ENCODE measurements at places on chromosomes 16 and 17.

DNA sequence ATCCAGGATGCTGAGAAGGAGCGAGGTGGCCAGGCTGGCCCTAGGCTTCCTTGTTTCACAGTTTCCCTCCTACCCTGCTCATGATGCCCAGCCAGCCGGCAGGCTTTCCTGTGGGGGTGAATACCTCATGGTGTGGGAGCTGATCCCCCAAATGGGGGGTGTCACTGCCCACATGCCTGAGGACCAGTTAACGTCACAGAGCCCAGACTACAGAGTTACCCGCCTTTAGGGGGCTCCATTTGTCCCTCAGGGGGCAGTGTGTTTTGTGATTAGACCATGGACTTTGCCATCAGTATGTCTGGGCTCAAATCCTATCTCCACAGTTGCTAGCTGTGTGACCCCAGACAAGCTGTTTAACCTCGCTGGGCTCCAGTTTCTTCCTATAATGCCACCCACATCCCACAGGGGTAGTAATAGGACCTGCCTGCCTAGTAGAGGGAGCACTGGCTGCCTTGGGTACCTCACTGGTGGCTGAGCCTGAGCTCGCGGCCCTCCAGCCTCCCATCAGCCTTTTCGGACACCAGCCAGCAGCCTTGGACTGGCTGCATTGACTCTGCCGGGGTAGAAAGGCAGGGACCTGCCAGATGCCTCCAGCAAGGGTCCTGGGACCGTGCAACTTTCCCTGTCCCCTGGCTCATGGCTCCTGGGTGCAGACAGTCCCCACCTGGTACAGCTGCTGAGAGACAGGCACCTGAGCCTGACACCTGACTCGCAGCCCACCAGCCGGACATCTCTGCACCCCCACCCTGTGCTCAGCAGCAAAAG is 87.5 kb upstream of the GSE1 start:
- DNase-seq = no peak

GRCh38 chr17:67221062-67221998 is 23.7 kb downstream of the HELZ start:
- DNase-seq = no peak

- DNase-seq = no peak
These were observed 14.4 kb upstream of the MEAK7 start for GRCh38 chr16:84518804-84519341.

GRCh38 chr17:81422776-81423697 is 27.8 kb downstream of the BAHCC1 start:
- DNase-seq = no peak

- DNase-seq = no peak
These were observed 10.0 kb upstream of the BEAN1 start for GRCh38 chr16:66416939-66417700.

- no peak for DNase-seq
These were observed 79.8 kb downstream of the ZDHHC7 start for GRCh38 chr16:84931506-84931905.

DNA sequence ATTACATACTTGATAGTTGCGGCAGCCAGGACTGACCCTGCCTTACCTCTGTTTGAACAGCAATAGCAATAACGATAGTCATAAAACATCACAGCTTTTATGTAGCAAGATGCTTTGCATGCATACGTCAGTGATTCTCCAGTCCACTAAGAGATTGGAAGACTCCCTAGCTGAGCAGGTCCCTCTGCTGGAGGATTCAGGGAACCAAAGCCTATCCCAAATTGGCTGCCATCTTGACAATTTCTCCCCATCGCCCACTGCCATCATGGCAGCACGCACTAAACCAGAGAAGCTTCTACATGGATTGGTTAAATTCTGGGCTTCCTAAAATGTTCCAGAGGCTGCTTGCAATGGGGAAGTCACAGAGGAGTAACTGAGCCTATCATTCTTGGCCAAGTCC is 360.6 kb upstream of the XYLT1 start:
- no peak for DNase-seq

DNA sequence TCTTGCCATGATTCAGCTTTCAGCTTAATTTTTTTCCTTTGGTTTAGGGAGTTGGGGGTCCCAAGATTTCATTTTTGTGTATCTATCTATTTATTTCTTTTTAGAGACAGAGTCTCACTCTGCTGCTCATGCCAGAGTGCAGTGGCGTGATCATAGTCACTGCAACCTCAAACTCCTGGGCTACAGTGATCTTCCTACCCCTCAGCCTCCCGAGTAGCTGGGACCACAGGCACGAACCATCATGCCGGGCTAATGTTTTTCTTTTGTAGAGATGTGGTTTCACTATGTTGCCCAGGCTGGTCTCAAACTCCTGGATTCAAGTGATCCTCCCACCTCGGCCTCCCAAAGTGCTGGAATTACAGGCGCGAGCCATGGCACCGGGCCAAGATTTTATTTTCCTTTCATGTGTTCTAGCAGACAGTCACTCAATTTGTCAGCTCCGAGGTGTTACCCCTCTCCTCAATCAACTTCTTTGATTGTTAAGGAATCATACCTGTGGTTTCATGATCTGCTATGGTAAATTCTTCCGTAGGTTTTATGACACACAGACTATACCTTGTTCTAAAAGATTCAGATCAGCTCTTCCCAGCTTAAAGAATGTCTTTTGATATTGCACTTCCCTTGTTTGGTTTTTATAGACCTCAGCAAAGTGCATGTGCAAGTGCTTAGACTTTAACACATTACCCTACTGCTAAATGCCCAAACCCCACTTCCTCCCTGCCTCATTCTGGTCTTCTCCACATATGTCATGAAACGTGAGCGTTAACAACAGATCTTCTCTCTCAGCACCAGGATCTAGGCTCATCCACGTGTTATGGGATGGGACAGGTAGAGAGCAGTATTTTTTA is 13.0 kb downstream of the UNC45B start:
- no peak for DNase-seq

DNA sequence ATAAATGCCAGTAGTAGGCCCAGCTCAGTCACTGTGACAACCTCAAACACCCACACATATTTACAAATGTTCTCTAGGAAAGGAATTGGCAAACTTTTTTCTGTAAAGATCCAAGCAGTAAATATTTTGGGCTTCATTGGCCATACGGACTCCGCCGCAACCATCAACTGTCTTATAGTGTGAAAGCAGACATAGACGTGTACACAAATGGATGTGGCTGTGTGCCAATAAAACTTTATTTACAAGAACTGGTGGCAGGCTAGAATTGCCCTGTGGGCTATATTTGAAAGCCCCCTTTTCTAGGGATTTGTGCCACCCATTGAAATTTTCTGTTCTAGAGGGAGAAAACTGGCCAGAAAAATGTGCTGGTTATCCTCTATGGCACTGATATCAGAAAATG is 683.8 kb upstream of the EEF2KMT start:
- no peak for DNase-seq

GRCh38 chr16:88290850-88291830 is 91.6 kb upstream of the ZNF469 start:
- no peak for DNase-seq

DNA sequence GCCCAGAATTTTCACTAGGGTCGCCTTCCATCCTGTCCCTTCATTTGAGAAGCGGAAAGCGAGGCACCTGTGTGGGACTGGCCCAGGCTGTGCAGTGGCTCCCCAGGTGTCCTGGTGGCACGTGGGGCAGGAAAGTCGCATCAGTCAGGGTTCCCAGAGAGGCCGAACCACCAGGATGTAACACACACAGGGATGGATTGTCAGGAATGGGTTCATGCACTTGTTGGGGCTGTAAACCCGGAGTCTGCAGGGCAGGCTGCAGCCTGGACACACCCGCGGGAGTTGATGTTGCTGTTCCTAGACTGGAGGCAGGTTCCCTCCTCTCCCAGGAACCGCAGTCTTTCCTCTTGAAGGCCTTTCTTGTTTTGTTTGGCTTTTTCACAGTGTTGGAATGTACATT is 30.7 kb upstream of the RPTOR start:
- DNase-seq = no peak

- no peak for DNase-seq
These were observed 48.0 kb upstream of the SLC12A3 start for GRCh38 chr16:56817056-56817455.

DNA sequence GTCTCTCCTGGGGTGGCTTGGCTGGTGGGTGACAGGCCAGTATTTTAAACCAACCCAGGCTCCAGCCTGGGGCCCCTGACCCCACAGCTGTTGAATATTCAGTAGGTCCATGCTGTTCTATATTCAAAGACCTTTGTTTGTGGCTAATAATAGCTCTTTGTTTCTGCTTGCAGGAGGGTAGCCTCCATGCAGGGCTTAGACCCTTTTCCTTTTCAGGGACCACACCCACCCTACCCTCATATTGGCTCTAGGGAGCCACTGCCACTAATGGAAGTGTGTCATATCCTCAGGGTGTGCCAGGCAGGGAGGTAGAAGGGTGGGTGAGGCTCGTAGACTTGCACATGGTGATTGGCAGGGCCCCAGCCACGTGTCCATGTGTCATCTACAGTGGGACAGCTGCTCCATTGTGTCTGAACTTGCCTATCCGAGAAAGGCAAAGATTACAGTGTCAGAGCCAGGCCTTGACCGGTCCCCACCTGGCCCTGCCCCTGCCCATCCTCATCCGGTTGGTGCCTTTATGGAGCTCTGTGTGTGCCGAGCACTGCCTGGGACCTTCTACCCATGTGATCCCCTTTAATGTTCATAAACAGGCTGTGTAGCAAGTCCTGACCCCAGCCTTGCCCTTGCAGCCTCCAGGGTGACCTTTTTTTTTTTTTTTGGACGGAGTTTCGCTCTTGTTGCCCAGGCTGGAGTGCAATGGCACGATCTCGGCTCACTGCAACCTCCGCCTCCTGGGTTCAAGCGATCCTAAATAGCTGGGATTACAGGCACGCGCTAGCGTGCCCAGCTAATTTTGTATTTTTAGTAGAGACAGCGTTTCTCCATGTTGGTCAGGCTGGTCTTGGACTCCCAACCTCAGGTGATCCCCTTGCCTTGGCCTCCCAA is 22.1 kb downstream of the TMC7 start:
- DNase-seq = no peak

- DNase-seq = no peak
These were observed 11.9 kb upstream of the AURKB start for GRCh38 chr17:8222380-8222629.

- DNase-seq = no peak
These were observed 9.4 kb downstream of the ABCC1 start for GRCh38 chr16:15958703-15959348.

DNA sequence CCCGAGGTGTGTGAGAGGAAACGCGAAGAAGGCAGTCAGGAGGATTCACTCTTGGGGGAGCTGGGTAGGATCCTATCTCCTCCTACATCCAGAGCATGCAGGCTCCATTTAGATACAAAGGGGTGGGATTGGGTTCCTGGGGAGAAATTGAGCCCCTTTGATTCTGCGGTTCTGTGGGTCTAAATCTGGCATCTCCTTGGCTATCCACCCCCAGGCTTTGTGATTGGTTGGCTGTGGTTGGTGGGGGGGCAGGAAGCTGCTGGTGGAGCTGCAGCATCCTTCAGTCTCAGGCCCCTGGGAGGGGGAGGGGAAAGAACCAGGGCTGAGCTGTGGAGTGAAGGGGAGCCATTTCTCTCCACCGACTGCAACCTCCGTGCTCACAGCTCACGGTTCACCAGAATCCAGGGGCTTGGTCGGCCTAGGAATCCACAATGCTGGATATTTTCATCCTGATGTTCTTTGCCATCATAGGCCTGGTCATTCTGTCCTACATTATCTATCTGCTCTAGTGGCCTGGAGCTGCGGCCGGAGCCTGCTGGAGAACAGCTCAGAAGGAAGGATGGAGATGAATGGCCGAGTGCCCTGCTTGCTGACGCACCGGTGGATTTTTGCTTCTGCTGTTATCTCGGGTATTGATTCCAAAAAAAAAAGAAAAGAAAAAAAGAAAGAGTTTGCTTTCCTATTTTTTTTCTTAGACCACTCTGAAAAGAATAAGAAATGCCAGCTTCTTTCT is at the start of gene LASP1NB:
Gene LASP1NB, plus strand, starts transcription at position 352 of the 733 bp plus-strand sequence.
- no peak for DNase-seq

DNA sequence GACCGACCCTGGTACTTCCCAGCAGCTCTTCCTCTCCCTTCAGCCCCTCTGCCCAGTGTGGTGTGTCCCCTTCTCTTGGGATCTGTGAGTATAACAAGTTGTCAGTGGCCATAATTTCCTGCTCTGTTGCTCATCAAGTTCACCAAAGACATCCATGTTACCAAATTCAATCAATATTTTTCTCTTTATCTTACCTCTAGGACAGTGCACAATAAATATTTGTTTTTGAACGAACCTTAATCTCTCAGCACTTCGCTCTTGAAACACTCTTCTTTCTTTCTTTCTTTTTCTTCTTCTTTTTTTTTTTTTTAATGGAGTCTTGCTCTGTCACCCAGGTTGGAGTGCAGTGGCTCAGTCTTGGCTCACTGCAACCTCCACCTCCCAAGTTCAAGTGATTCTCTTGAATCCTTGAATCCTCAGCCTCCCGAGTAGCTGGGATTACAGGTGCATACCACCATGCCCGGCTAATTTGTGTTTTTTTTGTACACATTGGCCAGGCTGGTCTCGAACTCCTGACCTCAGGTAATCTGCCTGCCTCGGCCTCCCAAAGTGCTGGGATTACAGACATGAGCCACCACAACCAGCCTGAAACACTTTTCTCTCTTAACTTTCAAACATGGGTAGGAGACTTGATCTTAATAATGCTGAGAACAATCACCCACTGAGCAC is 2.7 kb upstream of the UMOD start:
- no peak for DNase-seq

DNA sequence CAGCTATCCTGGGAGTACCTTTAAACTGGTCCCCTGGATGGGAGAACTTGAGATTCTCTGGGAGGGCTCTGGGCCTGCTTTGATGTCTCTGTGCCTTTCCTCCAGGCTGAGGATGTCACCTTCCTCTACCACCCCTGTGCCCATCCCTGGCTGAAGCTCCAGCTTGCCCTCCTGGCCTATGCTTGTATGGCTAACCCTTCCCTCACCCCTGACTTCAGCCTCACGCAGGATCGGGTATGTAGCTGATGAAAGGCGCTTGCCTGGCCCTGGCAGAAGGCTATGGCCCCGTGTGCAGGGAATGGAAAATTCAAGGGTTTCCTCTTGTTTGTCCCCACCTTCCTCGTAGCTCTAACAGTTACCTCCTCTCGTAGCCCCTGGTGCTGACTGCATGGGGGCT is 3.0 kb downstream of the TP53I13 start:
- DNase-seq = no peak

Data from activated T-helper 1 cell treated with anti-CD3 and anti-CD28 coated beads, Interleukin-2, amount 50 U/mL, for 16 hours (primary cell).